SK-N-SH treated with all-trans-retinoic acid at 6 μM for 48 hours (cell line): ENCODE measurements at places on chromosomes 7 and 10.

GRCh38 chr10:113927440-113927839 lies 73.0 kb downstream of the NHLRC2 start:
- no peak for ATAC-seq

- ATAC-seq: no peak
Observed at GRCh38 chr7:51240868-51241267, 75.7 kb downstream of the COBL start.

GRCh38 chr7:44448922-44449583 lies 41.4 kb downstream of the NUDCD3 start:
- ATAC-seq: peak; percentile 34

GRCh38 chr7:150897502-150898474 lies 45.5 kb downstream of the AOC1 start:
- no peak for ATAC-seq

GRCh38 chr7:126778101-126778500 lies 474.6 kb downstream of the GRM8 start:
- no peak for ATAC-seq

GRCh38 chr7:2374830-2375728 lies 20.5 kb downstream of the EIF3B start:
- no peak; the same call in 2 of the 3 replicates for ATAC-seq

GRCh38 chr10:14822879-14823755 lies 14.7 kb downstream of the CDNF start:
- ATAC-seq: peak; percentile 81

GRCh38 chr10:62010366-62010765 lies 108.9 kb downstream of the ARID5B start:
- ATAC-seq: no peak

GRCh38 chr10:15849316-15849715 lies 11.0 kb downstream of the MINDY3 start:
- ATAC-seq: no peak

DNA sequence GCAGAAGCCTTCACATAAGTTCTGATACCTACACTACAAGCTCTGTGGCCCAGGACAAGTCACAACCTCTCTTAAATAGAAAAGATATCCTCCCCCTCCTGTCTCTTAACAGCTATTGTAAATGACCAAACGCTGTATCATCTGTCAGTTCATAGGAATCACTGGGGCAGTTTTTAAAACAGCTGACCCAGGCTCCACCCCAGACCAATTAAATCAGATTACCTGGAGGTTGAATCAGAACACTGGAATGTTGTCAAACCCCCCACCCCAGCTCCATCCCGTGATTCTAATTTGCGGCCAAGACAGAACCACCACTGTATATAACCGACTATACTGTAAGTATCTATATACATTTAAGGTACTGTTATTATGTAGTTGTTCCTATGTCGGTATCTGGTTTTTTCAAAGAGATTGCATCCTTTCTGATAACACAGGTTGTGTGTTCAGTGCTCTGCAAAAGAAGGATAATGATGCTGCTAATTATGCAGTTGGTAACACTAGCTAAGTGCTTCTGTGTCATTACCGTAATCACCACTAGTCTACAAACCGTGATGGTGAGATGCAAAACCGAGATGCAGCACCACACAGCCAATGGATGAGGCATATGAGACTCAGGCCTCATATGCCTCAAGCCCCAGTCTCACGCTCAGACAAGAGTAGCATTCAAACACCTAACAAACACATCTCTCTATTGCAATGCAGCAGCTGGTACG lies 47.4 kb downstream of the TNS3 start:
- no peak for ATAC-seq

DNA sequence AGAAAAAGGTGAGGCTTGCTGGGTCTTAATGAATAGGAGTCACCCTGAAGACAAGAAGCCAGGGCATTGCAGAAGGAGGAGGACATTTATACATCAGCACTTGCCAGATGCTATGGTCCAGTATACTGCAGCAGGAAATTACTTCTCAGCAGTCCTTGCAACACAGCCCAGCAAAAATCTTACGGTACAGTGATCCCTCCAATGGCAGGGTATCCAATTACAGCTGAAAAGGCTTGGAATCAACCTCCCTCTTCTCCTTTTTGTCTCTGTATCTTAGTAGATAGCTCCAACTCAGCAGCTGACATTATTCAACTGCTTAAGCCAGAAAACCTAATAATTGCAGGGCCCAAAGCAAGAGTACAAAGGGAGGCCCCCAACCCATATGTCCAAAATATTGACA lies 128.3 kb upstream of the COBL start:
- no peak for ATAC-seq

DNA sequence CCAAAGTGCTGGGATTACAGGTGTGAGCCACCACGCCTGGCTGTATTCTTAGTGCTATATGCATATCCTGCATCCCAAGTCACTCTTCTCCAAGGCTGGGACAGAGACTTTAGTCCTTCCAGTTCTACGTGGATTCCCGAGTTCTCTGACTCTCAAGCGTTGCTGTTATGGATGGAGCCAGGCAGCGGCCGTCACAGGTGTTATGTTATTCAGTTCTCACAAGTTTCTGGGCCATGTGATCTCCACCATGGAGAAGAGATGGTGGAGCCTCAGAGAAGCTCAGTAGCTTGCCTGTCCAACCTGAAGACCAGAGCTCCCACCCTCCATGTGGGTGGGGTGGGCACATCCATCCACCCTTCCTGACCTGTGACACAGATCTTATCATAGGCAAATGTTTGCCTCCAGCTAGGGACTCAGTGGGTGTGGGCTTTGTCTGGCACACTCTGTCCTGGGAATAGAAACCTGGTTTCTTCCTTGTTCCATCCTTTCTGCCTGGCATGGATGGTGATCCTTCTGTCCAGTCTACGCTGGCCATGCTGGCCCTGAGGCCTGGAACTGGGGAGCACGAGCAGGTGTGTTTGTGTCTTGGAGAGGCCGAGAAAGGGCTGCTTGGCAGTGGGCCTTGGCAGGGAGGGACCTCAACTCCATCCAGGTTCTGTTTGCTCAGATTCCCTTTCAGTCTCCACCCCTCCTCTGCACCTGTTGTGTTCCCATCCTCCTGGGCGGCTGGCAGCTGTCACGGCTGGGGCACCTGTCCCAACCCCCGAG lies 55.3 kb downstream of the NEURL1 start:
- ATAC-seq: no peak

GRCh38 chr7:108367314-108367713 lies 88.9 kb downstream of the NRCAM start:
- no peak for ATAC-seq

DNA sequence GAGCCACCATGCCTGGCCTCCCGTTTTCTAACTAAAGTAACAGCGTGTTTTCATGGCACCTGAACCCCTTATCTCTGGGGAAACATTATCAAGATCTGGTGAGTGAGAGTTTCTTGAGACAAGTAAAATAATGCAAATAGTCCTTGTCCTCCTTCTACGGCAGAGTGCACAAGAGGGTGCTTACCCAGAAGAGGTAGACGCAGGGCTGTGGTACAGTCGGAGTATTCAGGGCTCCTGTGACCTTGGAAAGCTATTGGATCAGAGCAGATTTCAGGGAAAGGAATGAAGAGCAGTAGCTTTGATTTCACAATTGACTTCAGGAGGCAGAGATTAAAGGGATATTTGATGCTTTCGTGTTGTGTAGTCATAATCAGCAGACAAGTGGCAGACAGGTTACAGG lies 269.1 kb downstream of the ZNF248 start:
- no peak for ATAC-seq

GRCh38 chr7:15554081-15554480 lies 7.7 kb downstream of the AGMO start:
- ATAC-seq: peak; percentile 75

GRCh38 chr10:24825551-24825950 lies 101.9 kb upstream of the ARHGAP21 start:
- ATAC-seq: peak; percentile 52

- ATAC-seq: peak; percentile 77
Observed at GRCh38 chr7:143884969-143885559, 16.9 kb downstream of the TCAF1 start.

- ATAC-seq: no peak
Observed at GRCh38 chr10:71627230-71627939, 92.2 kb downstream of the C10orf105 start.

DNA sequence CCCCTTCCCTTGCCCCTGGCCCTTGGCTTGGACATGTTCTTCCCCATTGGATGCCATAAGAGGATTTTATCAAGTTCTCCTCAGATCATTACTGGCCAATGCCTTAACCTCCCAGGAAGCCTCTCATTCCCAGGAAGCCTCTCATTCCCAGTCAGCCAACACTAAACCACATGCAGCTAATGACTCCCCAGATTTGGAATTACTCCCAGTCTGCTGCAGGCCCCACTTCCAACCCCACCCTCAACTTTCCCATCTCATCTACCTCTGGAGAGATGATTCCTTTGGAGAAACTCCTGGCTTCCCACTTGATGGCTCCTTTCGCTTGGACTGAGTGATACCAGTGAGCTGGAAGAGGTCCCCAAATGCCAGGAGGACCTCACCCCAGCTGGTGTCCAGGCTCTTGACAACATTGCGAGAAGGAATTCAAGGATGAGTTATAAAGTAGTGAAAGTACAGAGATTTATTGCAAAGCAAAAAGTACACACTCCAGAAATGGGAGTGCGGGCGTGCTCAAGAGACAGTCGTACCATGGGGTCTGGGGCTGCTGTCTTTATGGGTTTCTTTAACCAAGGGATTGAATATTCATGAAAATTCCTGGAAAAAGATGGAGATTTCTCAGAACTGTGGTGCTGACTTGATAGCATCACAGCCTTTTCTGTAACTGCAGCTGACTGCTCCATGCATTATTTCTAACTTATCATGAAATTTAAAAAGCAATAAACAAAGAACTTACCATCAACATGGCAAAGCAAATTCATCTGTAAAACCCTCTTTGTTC lies 117.2 kb upstream of the ADCY1 start:
- ATAC-seq: no peak

DNA sequence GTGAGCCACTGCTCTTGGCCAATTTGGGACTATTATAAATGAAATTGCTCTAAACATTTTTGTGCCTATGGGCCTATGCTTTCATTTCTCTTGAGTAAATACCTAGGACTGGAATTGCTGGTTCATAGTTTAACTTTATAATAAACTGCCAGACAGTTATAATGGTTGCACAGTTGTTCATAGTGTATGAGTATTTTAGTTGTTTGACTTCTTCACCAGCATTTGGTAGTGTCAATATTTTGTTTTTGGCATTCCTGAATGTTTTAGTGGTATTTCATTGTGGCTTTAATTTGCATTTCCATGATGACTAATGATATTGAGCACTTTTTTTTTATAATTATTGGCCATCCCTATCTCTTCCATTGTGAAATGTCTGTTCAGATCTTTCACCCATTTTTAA lies 29.5 kb downstream of the PLEKHA8 start:
- no peak for ATAC-seq

DNA sequence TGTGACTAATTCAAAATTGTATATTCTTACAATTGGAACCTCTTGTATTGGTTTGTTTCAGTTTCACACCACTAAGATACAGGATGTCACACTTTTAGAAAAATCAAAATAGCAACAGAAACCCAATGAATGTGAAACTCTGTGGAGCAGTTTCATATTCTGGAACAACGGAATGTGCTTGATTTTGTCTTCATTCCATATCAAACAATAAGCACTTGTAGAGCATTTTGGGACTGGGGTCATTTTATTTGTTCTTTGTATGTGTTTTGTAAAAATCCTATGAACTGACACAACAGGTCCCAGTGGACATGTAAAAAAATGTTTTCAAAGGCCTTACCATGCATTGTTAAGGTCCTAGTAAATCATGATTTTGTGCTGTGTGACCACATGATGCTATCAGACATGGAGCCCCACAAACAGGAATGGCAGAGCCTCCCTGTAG lies 123.1 kb downstream of the DKK1 start:
- ATAC-seq: no peak

DNA sequence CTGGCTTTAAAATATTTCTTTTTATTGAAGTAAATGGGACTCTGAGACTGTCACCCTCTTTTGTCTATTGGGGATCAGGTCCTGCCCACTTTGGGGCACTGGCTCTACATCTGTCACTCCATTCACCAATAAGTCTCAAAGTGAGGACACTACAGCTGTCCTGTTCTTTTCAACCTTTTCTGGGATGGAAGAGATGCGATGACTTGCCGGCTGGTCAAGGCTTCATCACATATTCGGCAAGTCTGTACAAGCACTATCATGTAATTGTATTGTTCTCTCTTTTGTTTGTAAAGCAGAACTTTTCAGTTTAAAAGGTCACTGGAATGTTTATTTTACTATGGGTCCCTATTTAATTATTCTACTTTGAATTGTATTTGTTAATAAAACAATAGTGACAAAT lies 17.7 kb upstream of the SP8 start:
- ATAC-seq: no peak
